ENCODE measurements at places on chromosomes 5 and 9.
A peak's percentile ranks its signal among the peaks of the same experiment; 100 is the strongest.

- DNase-seq = peak; percentile 92
Observed at GRCh38 chr5:132556763-132557477, at the start of gene RAD50. Gene RAD50 (plus strand): TSS chr5:132556977. CDS start chr5:132557325, 348 bp downstream.

DNA sequence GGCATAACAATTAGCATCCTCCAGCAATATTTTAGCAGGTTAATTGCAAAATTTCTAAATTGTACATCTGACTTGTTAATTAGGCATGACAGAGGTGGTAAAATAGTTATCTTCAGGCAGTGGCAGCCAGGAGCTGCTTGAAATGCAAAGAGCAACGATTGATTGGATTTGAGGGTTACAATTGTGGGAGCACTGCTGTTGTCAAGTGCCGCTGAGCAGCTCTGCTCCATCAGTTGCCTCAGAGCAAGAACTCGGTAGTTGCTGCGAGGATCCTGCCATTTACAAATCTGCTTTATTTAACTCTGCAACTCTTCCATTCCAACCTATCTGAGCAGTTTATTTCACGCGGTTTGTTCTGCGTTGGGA lies 12.6 kb downstream of the PBX3 start:
- DNase-seq = no peak

- no peak for DNase-seq
Observed at GRCh38 chr9:4812858-4813257, 20.1 kb downstream of the RCL1 start.

DNA sequence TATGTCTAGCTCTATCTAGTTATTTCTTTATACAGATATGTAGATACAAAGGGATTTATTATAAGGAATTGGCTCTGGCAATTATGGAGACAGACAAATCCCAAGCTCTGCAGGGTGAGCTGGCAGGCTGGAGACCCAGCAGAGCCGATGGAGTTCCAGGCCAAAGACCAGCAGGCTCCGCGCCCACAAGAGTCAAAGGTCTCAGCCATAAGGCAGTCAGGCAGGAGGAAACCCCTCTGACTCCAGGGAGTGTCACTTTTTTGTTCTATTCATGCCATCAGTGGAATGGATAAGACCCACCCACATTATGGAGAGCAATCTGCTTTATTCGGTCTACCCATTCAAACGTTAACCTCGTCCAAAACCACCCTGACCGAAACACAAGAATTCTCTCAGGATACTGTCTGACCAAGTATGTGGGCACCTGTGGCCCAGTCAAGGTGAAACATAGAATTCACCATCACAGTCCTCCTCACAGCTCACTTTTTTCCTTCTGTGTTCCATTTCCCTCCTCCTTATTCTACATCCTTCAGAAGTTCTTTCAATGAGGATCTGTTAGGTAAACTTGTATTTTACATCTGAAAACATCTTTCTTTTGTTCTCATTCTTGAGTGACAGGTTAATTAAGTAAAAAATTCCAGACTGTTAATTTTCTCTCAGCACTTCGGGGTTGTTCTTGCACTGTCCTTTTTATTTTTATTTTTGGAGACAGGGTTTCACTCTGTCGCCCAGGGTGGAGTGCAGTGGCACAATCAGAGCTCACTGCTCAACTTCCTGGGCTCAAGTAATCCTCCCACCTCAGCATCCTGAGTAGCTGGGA lies 21.2 kb downstream of the RNF130 start:
- DNase-seq = no peak

DNA sequence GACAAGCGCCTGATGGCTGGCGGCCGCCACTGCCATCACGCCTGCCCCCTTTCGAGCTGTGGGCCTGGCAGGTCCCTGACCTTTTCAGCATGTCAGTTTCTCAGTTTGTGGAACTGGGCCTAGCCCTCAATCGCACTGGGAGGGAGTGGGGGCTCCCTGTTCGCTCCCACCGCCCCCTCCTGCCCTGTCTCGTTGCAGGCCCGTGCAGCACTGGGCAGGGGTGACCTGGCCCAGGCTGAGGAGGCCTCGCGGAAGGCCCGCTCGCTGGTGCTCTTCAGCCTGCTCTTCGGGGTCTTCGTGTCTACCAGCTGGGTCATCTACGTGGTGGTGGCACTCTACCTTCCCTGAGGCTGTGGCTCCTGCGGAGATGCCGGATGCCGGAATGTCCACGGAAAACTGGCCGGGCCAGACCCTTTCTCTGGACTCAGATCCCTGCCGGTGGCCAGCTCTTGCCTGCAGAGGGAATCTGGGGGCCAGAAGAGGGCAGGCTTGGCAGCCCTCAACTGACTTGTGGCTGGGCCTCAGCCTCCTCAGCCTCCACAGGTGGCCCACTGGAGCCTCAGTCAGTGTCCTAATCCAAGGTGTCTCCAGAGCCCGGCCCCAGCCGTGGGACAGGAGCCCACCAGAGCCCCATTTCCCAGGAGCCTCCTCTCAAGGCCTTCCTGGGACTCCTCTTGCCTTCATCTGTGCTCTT lies 12.7 kb downstream of the PRRT1B start:
- DNase-seq = no peak

- no peak for DNase-seq
Observed at GRCh38 chr5:6048746-6049145, 329.6 kb downstream of the MED10 start.

GRCh38 chr5:42832060-42832459 lies 20.4 kb upstream of the SELENOP start:
- DNase-seq = no peak

DNA sequence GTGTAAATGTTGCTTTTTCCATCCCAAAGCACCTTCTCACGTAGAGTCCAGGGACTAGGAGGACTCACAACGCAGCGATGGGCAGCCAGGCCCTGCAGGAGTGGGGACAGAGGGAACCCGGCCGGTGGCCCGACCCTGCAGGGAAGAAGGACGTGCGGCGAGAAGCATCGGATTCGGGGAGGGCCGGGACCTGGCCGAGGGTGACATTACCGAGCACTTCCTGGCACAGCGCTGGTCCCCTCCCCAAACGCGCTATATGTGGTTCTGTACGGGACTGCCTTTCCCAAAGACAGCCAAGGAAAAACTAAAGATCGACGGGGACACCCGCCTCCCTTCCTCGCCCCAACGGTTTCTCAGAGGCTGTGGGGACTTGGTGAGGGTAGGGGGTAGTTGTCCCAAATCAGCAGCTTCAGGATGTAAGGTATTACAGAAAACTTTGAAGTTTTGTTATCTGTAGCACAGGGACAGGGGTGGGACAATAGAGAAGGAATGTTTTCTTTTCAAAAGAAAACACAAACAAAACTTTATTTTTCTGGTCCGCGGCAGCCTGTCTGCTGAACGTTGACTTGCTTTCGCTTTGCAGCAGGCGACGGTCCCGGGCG lies 887 bp upstream of the MAP3K1 start:
- DNase-seq = no peak
